ENCODE measurements at places on chromosomes 16 and 17.

DNA sequence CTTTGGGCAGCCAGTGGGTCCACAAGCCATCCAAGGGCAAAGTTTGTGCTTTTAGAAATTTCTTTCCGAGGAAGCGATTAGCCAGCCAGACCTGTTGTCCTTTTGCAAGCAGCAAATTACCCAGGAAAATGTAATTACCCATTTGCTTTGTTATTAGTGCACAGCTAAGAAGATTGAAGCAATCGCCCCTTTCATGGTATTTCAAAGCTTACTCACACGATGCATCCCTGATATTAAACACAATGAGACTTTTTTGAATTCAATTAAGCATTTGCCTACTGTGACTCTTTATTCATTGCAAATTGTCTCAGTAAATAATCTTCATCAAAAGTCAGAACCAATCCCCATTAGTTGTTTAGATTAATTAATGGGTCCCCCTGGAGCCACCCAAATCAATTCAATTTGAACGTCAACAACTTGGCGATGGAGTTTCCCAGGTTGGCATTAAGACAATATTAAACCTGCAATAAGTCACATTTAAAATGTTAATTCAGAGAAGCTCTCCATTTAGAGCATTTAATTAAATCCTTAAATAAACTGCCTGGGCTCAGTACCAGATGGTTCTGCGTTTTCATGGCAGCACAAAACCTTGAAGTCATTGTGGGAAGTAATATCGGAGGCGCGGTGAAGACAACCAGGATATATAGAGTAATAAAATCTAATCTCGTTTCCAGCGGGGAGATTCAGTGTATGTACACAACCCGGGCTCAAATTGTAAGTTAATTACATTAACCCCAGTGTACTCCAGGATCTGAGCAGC, 366.2 kb upstream of the TNRC6C start:
- no peak for DNase-seq

- DNase-seq = no peak
Measured at GRCh38 chr17:57468932-57469775, 212.8 kb downstream of the MSI2 start.

DNA sequence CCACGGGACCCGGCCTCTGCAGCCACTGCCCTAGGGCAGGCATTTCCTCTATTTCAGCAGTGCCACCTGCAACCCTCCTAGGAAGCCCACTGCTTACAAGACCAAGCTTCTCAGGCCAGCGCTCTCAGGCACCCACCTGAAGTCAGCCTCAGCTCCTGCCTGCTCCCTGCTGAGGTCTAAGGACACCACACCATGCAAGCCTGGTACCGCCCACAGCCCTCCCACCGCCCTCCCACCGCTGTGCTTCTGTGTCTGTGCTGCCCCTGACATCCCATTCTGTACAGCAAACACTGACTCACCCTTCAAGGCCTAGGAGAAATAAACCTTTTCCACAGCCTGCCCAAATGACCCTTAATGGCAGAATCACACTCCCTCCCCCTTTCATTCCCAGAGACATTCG, 6.3 kb downstream of the CLUH start:
- no peak for DNase-seq

GRCh38 chr16:66689282-66689681, 7.3 kb downstream of the CMTM4 start:
- no peak for DNase-seq

GRCh38 chr16:4944333-4945281, 7.7 kb upstream of the PPL start:
- DNase-seq = peak; percentile 71

GRCh38 chr17:72419866-72420774, 299.3 kb downstream of the SOX9 start:
- DNase-seq = no peak

DNA sequence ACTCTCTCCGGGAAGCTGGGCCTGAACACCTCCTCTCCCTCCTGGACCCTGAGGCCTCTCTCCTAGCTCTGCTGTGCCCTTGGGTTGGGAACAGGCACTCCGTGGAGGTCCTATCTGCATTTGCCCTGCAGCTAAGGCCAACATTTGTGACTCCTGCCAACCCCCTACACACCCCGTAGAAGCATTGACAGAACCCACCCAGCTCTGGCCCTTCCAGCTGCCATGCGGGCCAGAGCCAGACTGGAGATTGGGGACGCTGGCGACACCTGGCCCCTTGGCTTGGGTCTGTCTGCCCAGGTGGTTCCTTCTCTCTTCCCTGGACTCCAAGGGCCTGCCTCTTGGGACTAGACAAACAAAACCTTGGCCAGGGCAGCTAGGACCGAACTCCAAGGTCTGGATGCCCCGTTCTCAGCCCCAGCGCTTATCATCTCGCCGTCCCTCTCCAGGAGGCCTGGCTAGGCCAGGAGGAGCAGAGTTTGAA, 644 bp upstream of the RHBDF2 start:
- no peak for DNase-seq

GRCh38 chr17:41529491-41529915, 1.4 kb upstream of the KRT19 start:
- no peak for DNase-seq

DNA sequence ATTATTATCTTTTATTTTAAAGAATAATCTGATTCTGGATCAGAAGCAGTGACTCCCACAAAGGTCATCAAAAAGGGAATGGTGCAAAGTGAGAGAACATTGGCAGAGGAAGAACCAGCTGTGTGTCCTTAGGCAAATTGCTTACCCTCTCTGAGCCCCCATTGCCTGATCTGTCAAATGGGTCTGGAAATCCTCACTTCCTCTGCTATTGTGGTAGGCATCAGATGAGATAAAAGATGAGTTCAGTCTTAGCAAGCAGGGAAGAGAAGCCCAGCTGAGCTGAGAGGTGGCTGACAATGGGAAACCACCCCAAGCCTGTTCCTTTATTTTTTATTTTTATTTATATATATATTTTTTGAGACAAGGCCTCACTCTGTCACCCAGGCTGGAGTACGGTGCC, 24.2 kb upstream of the PLCG2 start:
- DNase-seq = peak; percentile 55

DNA sequence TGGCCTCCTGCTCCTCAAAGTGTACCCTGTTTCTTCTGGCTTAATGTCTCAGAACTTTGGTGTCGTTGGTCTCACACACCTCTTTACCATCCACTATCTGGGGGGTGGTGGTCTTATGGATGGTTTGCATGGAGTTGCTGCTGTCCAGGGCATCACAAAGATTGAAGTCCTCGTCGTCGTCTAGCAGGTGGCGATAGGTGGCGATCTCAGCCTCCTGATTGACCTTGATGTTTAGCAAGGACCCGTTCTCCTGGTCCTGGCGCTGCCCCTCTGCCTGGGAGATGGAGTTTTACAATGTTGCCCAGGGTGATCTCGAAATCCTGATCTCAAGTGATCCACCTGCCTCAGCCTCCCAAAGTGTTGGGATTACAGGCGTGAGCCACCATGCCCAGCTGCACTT, 31.1 kb upstream of the HELZ start:
- DNase-seq = no peak

GRCh38 chr16:56783344-56783743, 53.4 kb downstream of the NUP93 start:
- DNase-seq = peak; percentile 44

- no peak for DNase-seq
Measured at GRCh38 chr16:53757971-53758609, 54.1 kb downstream of the FTO start.

GRCh38 chr16:82379551-82379950, 209.5 kb upstream of the MPHOSPH6 start:
- no peak for DNase-seq

- DNase-seq = no peak
Measured at GRCh38 chr16:25107466-25107792, 4.1 kb upstream of the LCMT1 start.

- DNase-seq = no peak
Measured at GRCh38 chr17:6196355-6196754, 126.2 kb downstream of the WSCD1 start.

DNA sequence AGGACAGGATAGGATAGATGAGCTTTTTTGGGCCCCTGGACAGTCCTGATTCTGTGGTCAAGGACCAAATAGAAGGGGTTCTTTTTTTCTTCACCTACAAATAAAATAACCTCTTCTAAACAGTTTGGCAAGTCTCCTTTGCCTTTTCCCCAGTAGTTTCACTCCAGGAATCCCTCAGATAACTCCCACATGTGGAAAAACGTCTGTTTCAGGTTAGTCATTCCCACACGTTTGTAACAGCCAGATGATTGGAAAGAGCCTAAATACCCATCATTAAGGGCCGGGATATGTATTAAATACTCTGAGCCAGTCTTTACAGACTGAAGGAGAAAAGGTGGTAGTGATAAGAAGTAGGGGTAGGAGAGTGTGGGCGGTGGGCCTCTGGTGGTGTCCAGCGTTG, 58.3 kb downstream of the PLD6 start:
- no peak for DNase-seq

DNA sequence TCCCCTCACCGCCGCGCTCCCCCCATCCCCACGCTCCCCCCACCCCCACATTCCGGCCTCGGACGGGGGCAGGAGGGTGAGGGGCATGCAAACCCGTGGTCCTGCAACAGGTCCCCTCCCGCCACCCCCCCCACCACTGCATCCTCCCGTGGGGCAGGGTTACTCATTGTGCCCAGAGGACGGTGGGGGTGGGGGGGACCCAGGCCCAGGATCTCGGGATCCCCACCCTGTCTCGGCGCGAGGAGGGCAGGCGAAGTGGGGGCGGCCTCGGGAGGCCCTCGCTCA, 8.5 kb downstream of the SLC22A31 start:
- DNase-seq = no peak

GRCh38 chr17:50649042-50649908, 14.6 kb downstream of the ABCC3 start:
- no peak for DNase-seq

GRCh38 chr17:13740686-13741085, 139.0 kb upstream of the HS3ST3A1 start:
- peak; percentile 70 for DNase-seq

- DNase-seq = peak; percentile 98
Measured at GRCh38 chr16:68237243-68238028, 1.5 kb upstream of the ESRP2 start.

- no peak for DNase-seq
Measured at GRCh38 chr17:63816123-63816522, 11.1 kb upstream of the PSMC5 start.

- no peak for DNase-seq
Measured at GRCh38 chr16:48452991-48453760, 68.0 kb upstream of the SIAH1 start.

DNA sequence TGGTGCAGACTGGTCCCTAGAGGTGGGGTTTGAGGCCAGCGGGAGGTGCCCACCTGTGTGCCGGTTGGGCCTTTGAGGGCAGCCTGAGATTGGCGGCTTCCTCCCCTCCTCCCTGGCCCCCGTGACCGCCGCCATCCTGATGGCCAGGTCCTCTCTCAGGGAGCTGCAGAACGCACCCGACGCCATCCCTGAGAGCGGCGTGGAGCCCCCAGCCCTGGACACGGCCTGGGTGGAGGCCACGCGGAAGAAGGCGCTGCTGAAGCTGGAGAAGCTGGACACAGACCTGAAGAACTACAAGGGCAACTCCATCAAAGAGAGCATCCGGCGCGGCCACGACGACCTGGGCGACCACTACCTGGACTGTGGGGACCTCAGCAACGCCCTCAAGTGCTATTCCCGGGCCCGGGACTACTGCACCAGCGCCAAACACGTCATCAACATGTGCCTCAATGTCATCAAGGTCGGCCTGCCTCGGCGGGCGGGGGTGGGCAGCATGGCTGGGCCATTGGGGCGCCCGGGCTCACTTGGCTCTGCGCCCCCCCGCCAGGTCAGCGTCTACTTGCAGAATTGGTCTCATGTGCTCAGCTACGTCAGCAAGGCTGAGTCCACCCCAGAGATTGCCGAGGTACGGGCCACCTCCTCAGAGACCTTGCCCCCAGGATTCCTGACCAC, 2.8 kb downstream of the GPS1 start:
- no peak for DNase-seq

GRCh38 chr17:55677446-55677845, 45.2 kb downstream of the TMEM100 start:
- no peak for DNase-seq

DNA sequence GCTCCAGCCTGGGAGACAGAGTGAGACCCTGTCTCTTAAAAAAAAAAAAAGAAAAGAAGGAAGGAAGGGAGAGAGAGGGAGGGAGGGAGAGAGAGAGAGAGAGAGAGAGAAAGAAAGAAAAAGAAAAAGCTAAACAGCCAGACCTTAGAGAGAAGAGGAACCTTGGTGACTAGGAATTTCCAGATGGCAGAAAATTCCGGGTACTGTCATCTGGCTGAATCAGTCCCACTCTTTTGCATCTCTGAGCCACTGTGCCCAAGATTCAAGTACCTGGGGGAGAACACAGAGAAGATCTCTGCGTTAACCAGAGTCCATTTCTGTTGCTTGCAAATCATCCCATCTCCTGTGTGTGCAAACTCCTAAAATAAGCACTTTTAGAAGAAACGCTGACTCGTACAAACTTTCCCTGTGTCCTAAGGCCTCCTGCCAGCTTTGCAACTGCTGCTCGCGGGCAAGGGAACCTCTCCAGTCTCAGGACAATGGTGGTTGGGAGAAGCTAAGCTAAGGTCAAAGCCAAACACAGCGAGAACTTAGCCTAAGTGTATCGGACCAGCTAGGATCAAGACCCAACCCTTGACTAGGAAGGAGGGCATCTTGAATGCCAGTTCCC, 18.0 kb downstream of the BMERB1 start:
- DNase-seq = peak; percentile 71

DNA sequence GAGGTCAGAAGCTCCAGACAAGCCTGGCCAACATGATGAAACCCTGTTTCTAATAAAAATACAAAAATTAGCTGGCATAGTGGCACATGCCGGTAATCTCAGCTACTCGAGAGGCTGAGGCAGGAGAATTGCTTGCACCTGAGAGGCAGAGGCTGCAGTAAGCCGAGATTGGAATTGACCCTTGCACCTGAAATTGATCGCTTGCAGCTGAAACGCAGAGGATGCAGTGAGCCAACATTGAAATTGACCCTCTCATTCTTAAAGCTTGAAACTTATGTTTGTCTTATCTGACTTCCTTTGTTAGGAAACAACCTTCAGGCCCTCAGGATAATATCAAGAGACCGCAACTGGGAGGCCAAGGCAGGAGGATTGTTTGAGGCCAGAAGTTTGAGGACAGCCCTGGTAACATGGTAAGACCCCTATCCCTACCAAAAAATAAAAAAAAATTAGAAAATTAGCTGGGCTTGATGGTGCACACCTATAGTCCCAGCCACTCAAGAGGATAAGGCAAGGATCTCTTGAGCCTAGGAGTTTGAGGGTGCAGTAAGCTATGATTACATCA, 376.6 kb upstream of the XYLT1 start:
- no peak for DNase-seq

DNA sequence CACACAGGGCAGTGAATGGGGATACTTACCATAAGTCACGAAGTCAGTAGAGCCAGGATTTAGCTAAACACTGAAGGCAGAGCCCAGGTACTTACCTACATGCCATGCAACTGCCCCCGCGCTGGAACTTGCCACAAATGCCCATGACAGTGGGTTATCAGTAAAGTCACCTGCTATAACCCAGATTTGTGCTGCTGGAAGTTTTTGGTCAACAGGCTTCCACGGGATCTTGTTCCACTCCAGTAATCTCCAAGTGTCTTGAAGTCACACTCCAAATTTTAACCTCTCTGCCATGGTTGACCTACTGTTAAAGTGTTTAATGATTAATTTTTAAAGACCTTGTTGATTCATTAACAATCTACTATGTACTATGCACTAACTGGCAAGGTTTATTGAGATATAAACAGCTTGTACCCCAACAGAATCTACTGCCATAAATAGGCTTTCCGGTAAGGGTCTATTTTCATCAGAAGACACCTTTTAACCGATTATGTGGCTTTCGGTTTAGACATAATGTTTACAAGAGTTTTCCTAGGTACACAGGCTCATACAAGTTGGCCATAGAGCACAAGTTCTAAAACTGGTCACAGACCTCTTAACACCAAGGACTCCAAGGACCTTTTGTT, 6.3 kb upstream of the SLC5A11 start:
- no peak for DNase-seq

- no peak for DNase-seq
Measured at GRCh38 chr17:82884341-82884969, 44.6 kb upstream of the ZNF750 start.

All from suppressor macrophage treated with lipopolysaccharide for 1 hour (primary cell).